ENCODE measurements at places on chromosomes 12 and 14.

DNA sequence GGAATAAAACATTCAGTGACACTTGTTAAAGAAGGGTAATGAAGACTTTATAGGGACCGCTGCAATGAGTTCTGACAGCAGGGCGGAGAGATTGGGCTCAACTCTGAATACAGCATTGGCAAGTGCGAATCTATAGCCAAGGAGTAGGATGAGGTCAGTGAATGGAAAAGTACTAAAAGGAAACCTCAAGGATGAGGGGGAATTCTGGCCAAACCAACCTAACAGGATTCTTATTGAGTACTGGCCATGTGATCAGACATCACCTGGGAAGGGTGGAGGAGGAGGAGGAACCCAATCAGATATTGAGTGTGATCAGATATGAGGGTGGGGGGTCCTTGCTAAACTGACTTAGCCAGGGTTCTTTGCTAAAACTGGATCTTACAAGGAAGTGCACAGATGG, 31.0 kb downstream of the DRAM1 start:
- no peak for DNase-seq

GRCh38 chr12:127987199-127987901, 279.6 kb upstream of the TMEM132C start:
- no peak for DNase-seq

DNA sequence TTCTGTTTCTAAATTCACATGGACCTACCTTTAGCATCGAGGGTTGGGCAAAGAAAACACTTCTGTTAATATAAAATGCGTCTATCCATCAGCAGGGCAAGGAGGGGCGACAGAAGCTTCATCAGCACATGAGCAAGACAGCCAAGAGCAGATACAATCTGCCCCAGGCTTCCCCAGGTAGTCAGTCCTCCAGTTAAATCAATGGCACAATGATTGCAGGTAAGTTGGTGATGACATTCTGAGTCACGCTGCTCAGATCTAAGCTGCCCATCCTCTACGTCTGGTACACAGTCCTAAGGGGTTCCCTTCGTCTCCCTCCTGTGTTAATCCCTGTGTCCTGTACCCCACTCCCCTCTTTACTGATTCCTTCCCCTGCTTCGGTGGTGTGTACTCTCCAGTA, 38.8 kb downstream of the MAP3K9 start:
- no peak for DNase-seq

- DNase-seq = no peak
These were observed 91.2 kb downstream of the RCOR1 start for GRCh38 chr14:102683399-102684297.

- DNase-seq = no peak
These were observed 397.5 kb upstream of the NOVA1 start for GRCh38 chr14:26995301-26995700.

DNA sequence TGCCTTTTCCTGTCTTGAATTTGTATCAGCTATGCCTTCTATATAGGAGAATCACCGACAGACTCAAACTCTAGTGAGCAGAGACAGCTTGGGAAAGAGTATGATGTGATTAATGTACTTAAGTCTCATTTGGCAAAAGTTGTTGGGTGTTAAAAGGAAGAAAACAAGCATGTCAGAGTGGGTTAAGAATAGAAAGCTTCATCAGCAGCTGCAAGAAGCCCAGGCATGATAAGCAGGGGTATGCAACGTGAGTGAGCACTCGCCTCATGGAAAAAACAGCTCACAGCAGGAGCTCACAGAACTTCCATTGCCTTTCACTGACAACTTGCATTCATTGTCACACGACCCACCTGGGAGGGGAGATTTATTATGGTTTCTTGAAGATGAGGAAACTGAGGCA, 35.9 kb upstream of the WNK1 start:
- DNase-seq = no peak

GRCh38 chr14:24817212-24818057, 183.4 kb upstream of the GZMB start:
- DNase-seq = no peak

DNA sequence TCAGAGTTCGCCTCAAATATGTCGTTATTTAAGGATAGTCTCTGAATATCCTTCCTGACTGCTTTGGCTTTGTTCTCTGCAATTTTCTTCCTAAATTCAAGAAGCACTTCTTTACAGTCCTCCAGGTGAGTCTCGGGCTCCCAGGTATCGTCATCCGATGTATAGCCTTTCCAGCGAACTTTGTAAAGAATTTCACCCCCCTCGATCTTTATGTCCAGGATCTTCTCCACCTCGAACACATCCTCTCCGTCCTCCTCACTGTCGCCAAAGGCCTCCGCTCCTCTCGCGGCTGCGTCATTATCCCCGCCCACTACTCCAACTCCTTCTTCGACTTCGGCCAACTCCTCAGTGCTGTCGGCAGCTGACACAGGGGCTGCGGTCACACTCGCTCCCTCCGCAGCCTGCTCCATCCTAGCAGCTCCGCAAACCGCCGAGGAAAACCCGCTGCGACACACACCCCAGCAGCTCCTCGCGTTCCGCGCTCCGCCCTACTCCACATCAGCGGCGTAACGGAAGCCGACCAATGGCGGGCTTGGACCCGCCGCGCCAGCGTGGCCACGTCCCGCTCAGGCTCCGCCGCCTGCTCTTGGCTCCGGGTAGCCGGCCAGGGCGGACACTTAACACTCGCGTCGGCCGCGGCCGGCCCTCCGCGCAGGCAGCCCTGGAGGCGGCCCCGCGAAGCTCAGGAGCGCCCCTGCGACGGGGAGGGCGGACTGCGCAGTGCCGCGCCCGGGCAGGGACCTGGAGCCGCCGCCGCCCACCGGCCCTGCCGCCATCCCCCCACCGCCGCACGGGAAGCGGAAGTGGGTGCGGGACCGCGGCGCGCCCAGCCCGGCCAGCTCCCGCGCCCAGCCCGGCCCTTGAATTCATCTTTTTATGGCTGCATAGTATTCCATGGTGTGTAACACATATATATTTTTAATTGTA, 4.1 kb downstream of the CD163L1 start:
- DNase-seq = peak; percentile 13

DNA sequence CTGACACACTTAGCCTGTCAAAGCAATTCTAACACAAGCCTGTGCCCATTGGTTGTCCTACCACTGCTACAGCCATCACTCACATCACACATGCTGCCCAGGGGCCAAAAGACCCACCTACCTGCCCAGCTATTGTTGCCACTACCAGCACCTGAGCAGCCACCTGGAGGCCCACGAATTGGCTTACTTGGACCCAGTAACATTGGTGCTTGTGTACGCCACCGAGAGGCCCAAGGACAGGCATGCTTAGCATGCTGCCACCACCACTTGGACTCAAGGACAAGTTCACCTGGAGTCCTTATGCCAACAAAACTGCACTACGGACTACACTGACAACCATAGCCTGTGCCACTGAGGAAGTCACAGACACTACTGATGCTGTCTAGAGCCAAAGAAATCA, 221.1 kb downstream of the SLC38A4 start:
- no peak for DNase-seq

DNA sequence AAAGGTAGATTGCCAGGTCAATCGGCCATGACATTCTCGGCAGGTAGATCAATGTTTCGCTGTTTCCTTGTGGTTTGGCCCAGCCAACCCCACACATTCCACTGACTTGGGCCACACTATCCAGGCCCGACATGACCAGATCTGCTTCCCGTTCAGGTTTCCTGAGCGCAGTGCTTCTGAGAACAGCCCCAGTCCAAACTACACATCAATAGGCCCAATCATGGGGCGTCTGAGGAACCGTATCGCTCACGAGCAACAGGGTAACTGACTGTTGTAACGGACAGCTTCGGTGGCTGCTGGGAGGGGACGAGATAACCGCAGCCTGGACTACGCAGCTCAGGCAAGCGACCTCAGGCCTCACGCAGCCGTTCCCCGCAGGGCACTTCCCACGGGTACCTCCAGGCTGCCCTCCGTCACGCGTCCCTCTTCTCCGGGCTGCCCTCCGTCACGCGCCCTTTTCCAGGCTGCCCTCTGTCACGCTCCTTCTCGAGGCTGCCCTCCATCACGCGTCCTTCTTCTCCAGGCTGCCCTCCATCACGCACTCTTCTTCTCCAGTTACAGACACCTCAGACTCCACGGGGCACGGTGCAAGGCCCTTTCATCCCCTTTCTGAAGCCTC, 14.7 kb downstream of the ZNF605 start:
- no peak for DNase-seq

GRCh38 chr12:75666939-75667334, 155.5 kb upstream of the KRR1 start:
- DNase-seq = no peak

- DNase-seq = no peak
These were observed 221.5 kb upstream of the CAND1 start for GRCh38 chr12:67047634-67048033.

DNA sequence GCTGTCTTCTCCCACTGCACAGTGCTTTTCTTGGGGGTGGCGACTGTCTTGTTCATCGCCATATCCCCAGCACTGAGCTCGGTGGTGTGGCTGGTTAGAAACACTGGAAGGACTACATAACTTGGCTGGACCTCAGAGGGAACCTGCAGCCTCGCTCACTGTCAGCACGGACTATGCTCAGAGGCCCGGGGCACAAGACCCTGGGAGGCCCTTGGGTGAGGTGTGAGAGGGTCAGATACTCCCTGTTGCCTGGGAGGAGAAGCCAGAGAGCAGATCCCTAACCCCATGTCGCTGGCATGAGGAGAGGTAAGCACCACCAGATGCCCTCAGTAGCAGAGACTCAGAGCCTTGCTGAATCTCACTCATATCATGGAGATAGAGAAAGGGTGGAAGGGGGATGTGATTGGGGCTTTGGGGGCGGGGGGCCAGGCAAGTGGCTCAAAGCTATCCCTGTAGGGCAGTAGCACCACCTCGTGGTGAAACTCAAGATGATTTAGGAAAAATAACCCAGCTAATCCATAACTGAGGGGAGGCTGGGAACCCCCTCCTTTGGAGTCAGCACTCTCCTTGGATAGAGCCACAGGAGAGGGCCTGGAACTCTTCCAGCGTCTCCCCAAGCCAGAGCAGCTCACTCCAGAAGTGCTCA, 18.7 kb upstream of the HDAC7 start:
- DNase-seq = peak; percentile 59

- DNase-seq = no peak
These were observed 24.8 kb upstream of the PLEKHG6 start for GRCh38 chr12:6285532-6286306.

- no peak for DNase-seq
These were observed 16.0 kb downstream of the AMDHD1 start for GRCh38 chr12:95959107-95959506.

- no peak for DNase-seq
These were observed 36.4 kb upstream of the AEBP2 start for GRCh38 chr12:19402743-19403431.

DNA sequence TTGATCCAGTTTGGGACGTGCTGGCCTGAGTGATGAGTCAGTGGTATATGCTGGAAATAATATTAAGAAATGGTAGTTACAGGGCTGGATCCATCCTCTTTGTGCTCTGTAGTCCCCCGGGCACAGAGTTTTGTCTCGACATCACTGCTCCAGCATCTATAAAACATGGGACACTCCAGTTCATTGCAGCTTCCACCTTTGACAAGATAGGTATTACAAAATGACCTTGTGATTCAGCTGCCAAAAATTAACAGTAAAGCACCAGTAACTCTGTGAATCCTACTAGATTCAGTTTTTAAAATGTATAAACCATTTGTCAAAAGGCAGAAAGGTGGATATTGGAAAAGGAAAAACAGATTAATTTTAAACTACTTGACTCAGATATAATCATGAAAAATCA, 14.6 kb upstream of the GNG2 start:
- DNase-seq = peak; percentile 66

DNA sequence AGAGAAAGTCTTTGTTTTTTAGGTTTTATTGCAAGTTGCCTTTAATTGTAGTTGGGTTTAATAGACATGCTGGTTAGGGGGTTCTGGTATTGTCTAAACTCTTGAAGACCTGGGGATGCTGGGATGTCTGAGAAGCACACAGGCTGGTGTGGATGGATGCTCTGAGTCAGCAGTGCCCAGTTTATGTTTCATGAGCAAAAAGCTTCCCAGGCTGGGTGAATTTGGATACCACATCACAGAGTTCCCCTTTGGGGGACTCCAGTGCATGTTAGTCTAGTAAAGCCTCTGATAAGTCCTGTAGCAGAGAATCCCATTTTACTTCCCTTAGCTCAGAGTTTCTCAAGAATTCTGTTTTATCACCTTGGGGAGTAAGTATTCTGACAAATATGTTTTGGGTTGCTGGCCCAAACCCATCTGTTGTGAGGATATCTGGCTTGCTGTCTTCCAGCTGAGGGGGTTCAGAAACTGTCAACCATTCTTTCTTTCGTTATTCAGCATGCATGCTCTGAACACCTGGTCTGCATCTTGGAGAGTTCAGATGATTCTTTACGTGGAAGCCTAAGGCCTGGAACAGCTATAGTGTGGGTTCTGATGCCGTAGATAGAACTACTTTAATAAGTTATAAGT, 509.1 kb downstream of the VRK1 start:
- DNase-seq = no peak

DNA sequence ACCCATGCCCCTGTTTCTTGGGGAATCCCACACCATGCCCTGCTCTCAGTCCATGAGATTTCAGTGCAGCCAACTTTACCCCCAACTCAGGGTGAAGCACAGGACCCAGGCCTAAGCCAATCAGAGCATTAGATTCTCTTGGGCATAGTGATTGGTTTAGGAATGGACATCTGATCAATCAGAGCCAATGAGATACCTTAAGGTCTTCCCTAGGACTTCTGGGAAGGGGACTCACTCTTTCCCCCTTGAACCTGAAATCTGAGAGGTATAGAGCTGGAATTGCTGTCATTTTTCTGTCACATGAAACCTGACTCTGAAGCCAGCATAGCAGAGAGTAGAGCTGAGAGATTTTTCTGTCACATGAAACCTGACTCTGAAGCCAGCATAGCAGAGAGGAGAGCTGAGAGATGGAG, 127.1 kb downstream of the ZFP36L1 start:
- DNase-seq = no peak

Measured in CD14-positive monocyte (primary cell).